Glomerular endothelial cell (primary cell): ENCODE measurements at places on chromosomes 7 and 10.

GRCh38 chr10:112962343-112962742, 12.3 kb downstream of the TCF7L2 start:
- DNase-seq: no peak

DNA sequence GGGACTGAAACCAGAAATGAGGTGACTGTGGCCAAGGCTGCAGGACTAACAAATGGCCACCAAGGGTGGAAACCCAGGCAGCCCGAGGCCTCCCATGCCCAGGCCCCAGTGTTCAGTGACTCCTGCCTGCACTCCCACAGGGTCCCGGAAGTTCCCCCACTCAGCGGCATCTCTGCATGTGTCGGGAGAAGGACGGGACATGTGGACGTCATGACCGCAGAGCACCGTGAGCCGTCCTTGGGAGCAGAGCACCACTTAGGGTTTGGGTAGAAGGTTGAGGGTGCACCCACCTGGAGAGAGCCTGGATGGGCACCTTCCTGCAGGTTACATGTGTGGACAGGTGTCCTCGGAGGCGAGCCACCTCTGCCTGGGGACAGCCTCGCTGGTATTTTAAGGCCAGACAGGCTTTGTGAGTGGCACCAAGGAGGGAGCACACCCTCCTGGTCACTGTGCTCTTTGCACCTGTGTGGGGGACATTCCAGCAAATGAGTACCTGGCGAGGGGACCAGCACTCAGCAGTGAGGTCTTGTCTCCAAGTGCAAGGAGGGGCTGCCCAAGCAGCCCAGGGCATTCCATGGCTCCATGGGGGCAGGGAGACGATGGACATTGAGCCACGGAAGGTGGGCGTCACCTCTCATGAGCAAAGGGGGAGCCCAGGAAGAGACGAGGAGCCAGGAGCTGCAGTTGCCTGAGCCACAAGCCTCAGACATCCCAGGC, 95.3 kb upstream of the TCERG1L start:
- no peak for DNase-seq

GRCh38 chr10:24920907-24921881, 31.2 kb downstream of the PRTFDC1 start:
- DNase-seq: peak; percentile 85

GRCh38 chr7:21365866-21366624, 61.8 kb upstream of the SP4 start:
- peak; percentile 92 for DNase-seq

- DNase-seq: peak; percentile 18
Observed at GRCh38 chr10:52539463-52539862, 225.4 kb downstream of the DKK1 start.

DNA sequence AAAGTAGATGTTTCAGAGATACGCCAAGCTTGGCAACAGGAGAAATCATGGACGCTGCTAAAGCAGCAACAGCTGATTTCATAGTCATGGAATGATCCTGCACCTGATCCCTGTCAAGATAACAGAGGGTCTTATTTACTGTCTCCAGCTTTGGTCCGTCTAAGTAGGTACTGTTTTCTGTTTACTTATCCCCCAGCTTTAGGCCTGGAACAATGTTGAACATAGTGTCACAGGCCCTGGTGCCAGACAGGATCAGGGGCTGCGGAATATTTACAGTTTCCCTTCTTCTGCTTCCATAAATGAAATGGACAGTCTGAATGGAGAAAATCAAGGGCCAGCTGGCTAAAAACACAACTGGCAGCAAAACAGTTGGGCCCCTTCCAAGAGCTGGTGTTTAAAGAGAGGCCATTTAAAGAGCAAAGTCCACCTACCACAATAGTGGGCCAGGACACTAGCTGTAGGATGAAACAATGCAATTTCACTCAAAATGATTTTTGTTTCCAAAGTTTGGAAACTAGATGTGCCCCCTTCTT, 2.9 kb downstream of the GPR37 start:
- DNase-seq: no peak

- DNase-seq: no peak
Observed at GRCh38 chr10:30436191-30436611, 2.2 kb downstream of the MAP3K8 start.

DNA sequence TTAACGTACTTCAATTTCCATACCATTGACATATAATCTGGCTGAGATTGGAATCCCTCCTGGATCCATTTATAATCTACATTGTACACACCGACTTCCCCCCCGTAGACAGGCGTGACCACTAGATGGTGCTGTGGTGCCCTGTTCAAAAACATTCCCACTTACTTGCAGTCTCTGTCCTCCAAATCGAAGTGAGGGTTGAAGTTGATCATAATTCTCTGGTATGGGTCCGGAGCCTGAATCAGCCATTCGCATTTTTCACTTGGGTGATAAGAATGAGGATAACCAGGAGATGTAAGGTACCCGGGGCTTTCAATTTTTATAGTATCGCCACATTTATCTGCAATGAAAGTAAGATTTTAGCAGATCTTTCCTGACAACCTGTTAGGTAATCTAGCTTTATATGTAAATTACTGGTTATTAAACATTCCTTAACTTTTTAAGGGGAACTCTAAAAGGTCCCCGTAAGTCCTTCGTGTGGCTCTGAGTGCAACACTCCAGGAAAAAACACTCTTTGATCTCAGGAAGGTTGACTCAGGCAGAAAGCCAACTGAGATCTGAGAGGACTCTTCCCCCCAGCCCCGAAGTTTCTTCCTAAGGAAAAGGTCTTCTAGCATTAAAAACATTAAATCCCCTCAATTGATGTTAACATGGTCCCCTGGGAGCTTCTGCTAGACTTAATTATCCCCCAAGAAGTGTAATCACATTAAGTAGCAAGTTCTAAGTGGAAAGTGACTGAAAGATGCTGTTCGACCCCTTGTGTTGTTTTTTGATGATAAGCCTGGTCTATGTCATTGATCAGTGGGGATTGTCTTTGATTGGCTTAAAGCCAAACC, 3.7 kb downstream of the NRP1 start:
- no peak for DNase-seq

DNA sequence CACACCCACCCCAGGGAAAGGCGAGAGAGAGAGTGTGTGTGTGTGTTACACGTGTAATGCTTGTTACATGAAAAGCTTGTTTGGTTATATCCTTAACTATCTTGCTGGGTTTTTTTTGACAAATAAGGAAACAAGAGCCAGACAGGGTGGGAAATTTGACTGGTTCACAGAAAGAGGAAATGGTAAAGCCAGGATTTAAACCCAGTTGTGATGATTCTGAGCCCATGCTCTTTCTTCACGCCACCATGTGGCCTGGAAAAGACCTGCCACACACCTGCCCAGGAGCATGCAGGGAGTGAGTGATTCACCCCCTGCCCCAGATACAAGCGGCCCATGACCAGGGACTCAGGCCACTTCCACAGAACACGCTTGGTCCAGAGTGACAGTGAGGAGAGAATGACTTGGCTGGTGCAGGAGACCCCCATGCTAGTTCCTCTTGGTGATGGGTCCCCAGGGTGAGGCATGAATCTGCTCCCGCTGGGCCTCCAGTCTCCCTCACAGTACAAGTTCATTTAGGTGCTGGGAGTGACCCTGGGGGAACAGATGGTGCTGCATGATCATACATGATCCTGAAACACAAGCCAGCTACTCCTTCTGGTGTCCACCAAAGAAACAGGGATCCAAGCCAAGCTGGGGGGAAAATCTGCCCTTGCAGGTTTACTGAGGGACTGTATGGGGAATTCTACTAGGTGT, 21.0 kb upstream of the EIF5AL1 start:
- no peak for DNase-seq

DNA sequence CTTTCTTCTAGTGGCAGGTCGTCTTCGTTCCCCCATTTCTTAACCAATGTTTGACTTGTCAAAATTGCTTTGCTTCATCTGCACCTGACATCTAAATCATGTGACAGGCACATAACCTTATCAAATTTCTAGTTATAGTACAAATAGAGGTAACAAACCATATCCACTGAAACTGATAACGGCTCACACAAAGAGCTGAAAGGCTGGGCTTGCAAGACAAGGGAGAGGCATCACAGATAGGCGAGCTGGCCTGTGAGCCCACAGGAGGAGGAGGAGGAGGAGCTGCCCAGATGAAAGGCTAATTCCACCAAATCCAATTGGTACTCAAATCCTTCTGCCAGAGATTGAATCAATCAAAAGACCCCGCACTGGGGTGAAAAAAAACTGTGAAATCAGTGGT, 80.2 kb upstream of the NEBL start:
- DNase-seq: no peak

- DNase-seq: no peak
Observed at GRCh38 chr7:151461096-151461941, 21.4 kb upstream of the CRYGN start.

DNA sequence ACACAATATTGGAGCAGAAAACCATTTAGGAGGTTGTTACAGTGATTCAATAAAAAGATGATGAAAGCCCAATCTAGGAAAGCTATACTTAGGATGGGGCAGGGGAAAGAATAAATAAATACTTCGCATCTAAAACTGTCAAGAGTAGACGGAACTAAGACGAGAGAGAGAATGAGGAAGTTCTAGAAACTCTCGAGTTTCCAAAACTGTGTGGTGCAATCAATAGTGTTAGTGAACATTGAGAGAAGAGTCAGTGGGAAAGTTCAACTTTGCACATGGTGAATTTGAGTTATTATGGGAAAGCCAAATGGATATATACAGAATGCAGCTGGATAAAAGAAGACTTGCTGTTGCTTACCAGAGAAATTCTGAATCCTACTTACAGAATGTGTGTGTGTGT, 133.8 kb upstream of the MEOX2 start:
- DNase-seq: no peak

DNA sequence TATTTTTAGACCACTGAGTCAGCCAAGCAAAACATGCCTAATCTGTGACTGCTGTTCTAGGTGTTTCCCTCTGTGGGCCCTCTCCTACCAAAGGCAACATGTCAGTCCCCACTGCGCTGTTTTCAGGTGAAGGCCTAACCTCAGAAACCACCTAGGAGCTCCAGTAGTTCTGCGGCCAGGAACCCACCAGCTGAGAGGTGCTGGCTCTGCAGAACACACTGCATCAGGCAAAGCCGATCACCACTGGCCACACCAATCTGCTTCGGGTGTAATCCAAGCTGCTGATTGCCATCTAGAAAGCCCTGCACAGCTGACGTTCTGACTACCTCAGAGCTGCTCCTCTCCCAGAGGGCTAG, 14.9 kb downstream of the CAMK2G start:
- no peak for DNase-seq

- peak; percentile 22 for DNase-seq
Observed at GRCh38 chr10:124648738-124649137, 95.4 kb downstream of the FAM53B start.

DNA sequence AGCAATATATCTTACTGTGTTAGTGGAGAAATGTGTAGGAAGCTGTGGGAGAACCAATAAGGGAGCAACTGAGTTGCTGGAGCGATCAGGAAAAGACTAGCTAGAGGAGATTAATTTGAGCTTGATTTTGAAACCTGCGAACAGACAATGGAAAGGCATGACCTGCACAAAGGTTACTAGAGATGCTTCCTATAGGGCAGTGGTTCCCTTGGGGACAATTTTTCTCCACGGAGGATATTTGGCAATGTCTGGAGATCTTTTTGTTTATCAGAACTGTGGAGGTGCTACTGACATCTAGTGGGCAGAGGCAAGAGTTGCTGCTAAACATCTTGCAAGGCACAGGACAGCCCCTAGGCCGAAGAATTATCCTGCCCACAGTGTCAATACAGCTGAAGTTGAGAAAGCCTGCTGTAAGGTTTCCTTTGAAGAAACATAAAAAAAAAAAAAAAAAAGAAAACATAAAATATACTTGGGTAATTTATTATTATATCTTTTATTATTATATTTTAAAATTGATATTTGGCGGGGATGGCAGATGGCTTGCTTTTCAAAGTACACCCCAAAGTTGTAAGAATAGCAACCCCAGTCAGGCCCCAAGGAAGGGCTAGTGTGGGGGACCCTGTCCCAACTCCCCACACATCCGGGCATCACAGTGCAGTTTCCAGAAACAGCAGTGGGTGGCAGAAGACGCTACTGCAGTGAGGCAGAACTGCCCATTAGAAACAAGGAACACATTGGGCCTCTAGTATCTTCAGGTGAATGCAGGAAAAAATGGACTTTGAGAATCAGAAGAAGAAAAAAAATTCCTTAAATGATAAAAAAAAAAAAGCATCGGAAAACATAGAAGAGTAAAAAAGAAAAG, 481.6 kb downstream of the SH2D4B start:
- no peak for DNase-seq

- no peak for DNase-seq
Observed at GRCh38 chr7:20032741-20033140, 184.4 kb downstream of the MACC1 start.

DNA sequence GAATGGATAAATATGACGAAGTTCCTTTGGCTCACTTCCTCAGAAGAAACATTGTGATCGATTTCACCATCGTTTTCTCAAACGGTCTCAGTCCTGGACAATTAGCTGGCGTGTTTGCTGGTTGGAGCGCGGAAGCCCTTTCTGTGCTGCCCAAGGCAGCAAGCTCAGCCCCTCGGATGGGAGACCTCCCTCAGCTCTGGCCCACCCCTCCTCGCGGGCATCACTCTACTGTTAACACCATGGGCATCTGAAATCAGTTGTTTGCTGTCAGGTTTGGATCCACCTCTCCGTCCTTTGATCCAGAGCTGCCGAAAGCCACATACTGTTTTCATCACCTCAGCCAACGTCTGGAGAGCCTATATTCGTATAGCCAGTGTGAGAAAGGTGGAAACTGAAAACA, 68.2 kb downstream of the C10orf143 start:
- no peak for DNase-seq

- no peak for DNase-seq
Observed at GRCh38 chr7:127536394-127536691, 49.1 kb downstream of the GCC1 start.

DNA sequence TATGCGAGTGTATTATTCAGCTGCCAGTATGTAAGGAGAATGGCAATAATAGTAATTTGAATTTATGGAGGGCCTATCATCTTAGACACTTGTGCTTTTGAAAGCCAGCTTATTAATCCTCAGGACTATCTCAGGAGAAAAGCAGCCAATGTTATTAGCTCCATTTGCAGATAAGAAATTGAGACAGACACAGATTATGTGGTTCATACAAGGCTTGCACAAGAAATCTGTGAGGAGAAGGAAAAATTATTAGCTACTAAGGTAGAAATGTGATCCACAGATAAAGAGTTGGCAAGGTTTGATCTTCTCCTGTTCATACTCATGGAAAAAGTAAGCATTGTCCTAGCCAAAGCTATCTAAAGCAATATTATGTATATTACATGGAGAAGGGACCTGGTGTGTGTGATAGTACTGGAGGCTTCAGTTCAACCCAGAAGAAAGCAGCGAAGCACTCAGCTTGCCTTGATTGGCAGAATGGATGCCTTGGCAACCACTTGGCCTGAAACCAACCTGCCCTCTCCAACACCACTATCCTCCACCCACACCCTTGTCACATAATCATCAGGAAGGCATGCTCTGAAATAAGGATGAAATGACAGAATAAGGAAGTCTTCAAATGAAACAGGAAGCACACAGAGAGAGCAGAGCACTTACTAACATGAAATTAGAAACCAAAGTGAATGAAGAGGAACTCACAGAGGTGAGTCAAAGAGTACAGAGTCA, 18.0 kb downstream of the MACC1 start:
- DNase-seq: no peak

DNA sequence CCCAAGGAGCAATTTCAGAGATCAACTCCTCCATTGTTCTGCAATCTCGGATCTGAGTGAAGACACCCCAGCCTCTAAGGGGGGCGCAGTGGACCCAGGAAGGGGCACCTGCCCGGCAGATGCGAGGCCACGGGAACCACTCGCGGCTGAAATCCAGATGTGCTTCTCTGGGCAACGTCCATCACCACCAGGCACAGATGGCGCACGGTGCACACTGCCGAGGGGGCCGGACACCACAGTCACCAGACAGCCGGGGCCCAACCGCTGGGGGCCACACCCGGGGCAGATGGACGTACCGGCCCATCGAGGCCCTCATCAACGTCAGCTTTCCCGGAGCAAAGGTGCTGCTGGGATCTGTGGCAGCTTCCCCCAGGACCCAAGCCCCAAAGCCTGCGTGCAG, 16.9 kb upstream of the ADGRA1 start:
- DNase-seq: no peak
